ENCODE measurements at places on chromosomes 11 and 22.

GRCh38 chr11:119121811-119122124, 388 bp downstream of the HINFP start:
- no peak for DNase-seq

DNA sequence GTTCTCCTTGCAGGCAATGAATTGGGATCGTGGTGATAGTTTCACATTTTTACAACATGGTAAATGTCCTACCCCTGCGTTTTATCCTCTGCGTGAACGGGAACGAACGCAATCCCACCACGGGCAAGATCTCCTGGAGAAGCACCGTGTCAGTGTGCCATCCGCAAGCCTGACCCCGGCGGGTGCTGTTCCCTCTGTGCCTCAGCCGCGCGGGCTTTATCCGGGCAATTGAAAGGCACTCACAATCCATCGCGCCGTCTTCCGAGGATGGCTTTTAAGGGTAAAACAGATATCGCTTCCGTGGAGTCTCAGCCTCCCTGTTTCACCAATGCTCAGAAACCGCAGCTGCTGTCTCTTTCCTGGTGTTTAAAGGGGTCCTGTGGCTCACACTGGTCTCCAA, 1387.5 kb downstream of the BRD1 start:
- DNase-seq: no peak

DNA sequence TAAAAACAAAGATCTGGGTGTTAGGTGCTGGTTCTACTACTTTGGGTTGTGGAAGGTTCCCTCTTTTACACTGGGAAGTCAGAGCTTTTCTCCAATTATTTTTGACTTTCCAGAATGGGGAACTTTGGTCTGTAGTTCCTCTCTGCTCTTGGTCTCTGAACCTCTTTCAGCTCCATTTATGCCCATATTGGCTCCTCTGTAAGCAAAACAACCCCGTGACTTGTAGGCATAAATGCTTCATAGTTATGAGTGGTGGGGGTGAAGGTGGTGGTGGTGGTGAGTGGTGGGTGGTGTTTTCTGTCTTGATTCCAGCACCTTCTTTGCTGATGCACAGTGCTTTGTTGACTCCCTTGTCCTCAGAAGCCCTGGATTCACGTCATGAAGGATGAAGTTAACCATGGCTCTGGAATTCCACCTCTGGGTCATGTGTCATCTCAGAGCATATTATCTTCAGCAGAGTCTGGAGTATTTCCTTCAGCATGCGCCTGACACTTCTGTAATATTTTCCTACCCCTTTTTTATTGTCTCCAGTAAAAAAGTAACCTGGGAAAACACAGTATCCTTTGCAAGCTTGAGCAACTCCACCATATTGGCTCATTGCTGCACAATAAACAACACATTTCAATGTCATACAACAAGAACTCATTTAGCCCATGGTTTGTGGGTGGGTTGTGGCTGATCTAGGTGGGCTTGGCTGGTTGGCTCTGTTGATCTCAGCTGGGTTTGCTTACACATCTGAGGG, 24.1 kb upstream of the GRK3 start:
- no peak for DNase-seq

- no peak for DNase-seq
Measured at GRCh38 chr11:17601676-17602075, 54.6 kb downstream of the OTOG start.

- DNase-seq: no peak
Measured at GRCh38 chr22:44249376-44250147, 63.2 kb downstream of the SHISAL1 start.

- no peak for DNase-seq
Measured at GRCh38 chr22:30408388-30409102, 11.7 kb downstream of the SEC14L2 start.

DNA sequence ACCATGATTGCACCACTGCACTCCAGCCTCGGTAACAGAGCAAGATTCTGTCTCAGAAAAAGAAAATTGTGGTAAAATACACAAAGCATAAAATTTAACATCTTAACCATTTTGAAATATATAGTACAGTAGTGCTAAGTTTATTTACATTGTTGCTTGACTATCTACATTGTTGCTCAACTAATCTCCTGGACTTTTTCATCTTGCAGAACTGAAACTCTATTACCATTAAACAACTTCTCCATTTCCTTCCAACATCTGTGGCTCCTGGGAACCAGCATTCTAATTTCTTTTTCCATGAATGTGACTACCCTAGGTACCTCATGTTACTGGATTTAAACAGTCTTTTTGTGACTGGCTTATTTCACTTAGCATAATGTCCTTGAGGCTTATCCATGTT, 13.5 kb upstream of the VWA5A start:
- DNase-seq: no peak

- no peak for DNase-seq
Measured at GRCh38 chr11:128294001-128294670, 293.2 kb downstream of the ETS1 start.

DNA sequence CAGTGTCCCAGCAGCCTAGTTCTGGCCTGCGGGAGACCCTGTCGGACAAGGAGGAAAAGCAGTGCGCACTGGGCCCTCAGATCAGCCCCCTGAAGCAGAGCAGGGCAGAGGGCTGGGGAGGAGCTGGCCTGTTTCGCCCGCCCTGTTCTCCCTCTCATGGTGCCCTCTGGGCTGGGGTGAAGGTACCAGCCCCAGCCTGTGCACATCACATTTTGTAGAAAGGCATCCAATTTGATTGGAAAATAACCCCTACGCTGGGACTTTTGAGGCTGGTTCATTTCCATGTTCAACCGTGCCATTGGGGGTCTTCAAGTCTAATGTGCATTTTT, 832 bp upstream of the NAP1L4 start:
- no peak for DNase-seq

GRCh38 chr11:75330291-75330690, 21.2 kb downstream of the ARRB1 start:
- DNase-seq: no peak

DNA sequence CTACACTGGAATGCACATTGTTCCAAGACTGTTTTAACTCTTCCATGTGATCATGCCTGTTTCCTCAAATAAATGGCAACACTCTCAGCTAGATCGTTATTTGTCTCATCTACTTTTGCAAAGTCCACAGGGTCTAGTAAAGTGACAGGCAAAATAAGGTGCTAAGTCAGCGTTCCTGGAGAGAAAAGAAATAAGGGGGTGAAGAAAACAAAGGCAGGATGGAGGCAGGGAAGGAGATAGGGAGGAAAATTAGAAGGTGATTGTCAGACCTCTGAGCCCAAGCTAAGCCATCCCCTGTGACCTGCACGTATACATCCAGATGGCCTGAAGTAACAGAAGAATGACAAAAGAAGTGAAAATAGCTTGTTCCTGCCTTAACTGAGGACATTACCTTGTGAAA, 132.1 kb downstream of the RAB38 start:
- no peak for DNase-seq

- no peak for DNase-seq
Measured at GRCh38 chr22:39234472-39234787, 10.4 kb downstream of the PDGFB start.

DNA sequence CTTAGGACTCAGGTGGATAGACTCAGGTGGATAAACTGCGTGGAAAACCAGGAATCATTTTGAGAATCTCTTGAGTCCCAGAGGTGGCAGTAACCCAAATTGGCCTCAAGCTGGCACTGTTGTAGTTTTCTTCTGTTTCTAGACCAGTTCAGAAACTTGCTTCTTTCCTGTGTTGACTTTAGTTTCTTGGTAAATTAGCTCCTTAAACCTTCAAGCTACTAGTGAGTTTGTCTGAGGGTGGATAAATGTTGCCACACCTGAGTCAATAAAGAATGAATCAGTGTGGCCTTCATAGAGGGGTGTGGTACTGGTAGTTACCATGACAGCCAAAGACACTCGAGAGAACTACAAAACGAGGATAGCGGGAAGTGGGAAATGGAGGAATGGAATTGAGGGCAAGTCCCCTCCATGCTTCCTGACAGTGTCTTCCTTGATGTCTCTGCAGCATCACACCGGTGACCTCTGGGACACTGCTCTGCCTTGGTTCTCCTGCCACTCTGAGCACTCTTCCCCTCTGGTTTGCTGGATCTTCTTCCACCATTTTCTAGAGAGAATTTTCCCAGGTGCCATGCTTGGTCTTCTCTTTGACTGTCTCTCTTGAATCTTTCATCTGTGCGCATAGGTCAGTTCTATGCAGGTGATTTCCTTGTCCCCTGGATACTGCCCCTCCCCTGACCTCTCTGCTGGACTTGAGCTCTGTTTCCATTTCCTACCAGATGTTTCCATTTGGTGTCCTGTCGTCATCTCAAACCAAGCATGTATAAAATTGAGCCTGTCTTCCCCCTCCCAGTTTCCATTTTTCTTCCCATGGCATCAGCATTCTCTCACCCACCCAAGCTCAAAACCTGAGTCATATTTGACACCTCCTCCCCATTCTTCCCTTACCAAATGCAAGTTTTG, 7.2 kb downstream of the POLD4 start:
- no peak for DNase-seq

DNA sequence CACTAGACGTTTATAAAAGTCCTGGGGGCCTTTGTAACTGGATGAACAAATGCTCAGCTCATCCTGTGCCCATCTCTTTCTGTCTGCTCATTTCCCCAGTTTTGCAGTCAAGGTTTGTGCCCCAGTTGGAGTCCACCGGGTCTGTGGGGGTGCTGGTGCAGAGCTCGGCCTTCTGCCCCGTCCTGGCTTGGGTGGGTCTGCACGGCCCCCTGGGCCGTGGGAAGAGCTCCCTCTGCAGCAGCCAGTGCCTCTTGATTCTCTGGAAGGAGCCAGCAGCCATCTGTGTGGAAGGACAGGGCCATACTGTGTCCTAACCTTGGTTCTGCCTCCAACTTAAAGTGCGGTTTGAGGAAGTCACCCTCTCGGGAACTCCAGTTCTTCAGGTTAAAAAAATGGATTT, 140.2 kb downstream of the NTM start:
- no peak for DNase-seq

DNA sequence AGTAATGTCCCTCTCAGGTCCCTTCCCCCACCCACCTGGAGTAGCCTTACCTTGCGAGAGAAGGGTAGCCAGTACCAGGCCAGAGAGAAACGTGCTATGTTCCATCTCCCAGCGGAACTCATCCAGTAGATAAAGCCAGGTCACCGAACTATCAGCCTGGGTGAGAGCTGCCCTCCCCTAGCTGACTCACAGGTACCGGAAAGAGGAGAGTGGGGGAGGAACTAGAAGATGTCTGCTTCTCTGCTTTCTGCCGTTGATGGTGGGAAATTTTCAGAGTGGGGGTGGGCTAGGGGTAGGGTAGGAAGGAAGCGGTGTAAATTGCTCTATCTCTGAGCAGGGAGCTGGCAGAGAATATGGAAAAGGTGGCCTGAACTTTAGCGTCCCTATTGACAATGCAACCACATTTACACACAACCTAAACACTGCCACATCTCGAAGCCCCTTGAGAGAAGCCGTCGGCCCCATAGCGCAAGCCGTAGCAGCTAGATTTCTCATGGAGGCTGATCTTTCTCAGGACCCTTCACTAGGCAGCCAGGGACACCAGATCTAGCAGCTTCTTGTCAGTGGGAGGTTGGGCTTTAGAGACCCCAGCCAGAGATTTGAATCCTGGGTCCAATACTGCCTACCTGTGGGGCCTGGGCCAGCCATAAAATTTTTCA, at the start of gene CD3D:
Gene CD3D (minus strand): TSS at position 203 of the 659 bp plus-strand sequence. CDS start 98 bp downstream, at position 105.
- DNase-seq: no peak

DNA sequence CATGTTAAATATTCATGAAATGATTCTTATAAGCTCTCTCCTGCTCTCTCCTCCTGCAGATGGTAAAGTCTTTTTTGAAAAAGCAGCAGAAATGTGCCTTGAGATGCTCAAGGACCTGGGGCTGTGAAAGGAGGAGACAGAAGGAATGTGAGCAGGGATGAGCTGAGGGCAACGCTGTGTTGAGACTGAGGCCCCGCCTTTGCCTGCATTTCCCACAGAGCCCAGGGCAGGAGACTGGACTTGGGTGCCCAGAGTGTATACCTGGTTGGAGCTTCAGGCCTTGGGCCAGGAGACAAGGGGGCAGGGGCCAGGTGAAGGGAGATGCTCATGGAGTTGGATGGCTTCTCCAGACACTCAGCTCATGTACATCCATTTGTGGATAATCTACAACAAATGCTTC, 39.2 kb downstream of the CEP164 start:
- DNase-seq: no peak

DNA sequence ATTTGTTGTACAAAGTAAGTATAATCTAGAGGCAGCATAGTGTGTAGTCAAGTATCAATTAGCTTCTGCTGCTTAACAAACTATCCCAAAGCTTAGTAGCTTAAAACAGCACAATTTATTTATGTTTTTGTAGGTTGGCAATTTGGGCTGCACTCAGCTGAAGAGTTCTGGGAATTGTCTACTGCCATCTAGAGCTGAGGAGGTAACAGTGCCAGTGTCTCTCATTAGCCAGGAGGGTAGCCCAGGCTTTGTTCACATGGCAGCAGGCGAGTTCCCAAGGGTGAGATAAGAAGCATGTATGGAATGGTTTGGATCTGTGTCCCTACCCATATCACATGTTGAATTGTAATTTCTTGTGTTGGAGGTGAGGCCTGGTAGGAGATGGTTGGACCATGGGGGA, 45.8 kb upstream of the SLN start:
- DNase-seq: no peak

DNA sequence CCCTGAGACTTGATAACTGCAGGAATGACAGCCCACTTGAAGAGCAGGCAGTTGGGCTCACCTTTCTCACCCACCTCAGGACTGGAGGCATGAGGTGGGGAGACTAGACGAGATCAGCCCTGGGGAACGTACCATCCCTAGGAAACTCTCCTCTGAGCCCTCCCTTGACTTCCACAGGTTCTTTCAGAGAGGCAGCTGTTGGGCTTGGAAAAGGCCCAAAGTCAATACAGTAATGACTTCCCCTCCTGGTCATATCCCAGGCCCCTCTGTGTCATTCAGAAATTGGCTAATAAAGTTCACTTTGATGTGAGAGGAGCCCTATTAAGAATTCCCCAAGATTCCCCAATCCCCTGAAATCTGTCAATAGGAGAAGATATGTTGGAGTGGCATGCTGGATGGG, 5.8 kb upstream of the NECTIN1 start:
- no peak for DNase-seq

GRCh38 chr11:63837739-63838138, 1.2 kb upstream of the MARK2 start:
- no peak for DNase-seq

GRCh38 chr11:28631148-28631547, 523.0 kb downstream of the METTL15 start:
- DNase-seq: no peak

- DNase-seq: no peak
Measured at GRCh38 chr11:80827781-80828180, 1387.0 kb upstream of the TENM4 start.

GRCh38 chr11:116976941-116977570, 121.2 kb downstream of the SIK3 start:
- DNase-seq: no peak

Measured in occipital lobe (tissue), 3 donors.